Heart right ventricle (tissue), 16 donors: ENCODE measurements at places on chromosomes 5 and 9.

- no peak for DNase-seq
These were observed 354 bp downstream of the NCBP1 start for GRCh38 chr9:97633859-97634490.

DNA sequence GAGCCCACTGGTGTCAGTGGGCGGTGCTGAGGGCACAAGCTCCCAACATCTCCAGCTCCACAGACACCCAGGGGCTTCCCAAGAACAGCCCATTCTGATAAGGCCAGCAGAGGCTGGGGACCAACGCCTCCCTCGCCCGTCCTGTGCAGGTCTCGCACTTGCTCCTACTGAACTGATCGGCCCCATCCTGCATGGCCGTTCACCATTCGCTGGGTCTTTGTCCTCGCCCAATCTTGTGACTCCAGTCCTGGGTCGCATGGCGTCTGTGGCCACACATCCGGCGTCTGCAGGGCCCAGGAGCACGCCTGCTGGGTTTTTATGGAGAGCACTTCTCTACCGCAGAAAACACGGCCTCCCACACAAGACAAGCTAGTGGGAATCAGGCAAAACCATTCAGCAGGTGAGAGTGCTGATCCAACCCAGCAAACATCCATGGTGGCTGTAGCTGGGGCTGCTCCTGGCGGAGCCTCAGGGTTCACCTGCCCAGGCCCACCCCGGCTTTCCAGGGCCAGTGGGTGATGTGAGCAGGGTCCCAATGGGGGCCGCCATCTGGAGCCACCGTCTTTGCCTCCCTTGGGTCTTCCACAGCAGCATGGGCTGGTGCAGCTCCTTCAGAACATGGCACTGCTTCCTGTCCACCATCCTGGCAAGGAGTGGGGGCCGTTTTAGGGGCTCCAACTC lies 7.4 kb downstream of the LRRC14B start:
- DNase-seq = no peak

- no peak for DNase-seq
These were observed 47.0 kb upstream of the EGFLAM start for GRCh38 chr5:38211354-38211710.

- no peak for DNase-seq
These were observed 688 bp downstream of the SNX24 start for GRCh38 chr5:122846051-122846550.

- no peak for DNase-seq
These were observed 42.1 kb upstream of the STXBP1 start for GRCh38 chr9:127569886-127570401.
